ENCODE measurements at places on chromosomes 6 and 20. TPM values are rescaled to one million over a fixed set of nuclear protein-coding genes. Genes with fewer than 3 reads are reported as not detected.

Gene RAET1E
- total RNA-seq: not detected

- no peak for DNase-seq
Measured at GRCh38 chr6:104506429-104506828, 353.3 kb downstream of the HACE1 start.

Gene NRSN1
- total RNA-seq: not detected

GRCh38 chr6:23654745-23655144 is 471.3 kb upstream of the NRSN1 start:
- DNase-seq: no peak

DNA sequence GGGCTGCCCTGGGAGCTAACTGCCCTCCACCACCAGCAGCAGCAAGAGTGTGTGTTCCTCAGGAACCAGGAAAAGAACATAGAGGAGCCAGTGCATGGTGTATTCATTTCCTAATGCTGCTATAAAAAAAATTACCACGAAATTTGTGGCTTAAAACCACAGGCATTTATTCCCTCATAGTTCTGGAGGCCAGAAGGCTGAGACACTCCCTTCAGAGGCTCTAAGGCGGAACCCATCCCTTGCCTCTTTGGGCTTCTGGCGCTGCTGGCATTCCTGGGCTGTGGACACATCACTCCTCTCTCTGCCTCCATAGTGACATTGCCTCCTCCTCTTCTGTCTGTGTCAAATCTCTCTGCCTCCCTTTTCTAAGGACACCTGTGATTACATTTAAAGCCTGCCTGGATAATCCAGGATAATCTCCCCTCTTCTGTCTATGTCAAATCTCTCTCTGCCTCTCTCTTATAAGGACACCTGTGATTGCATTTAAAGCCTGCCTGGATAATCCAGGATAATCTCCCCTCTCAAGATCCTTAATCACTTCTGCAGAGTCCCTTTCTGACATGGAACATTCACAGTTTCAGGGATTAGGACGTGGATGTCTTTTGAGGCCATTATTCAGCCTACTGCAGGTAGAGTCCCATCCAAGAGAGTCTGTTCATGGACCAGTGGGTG is 54.7 kb downstream of the NDUFAF5 start:
- no peak for DNase-seq

DNA sequence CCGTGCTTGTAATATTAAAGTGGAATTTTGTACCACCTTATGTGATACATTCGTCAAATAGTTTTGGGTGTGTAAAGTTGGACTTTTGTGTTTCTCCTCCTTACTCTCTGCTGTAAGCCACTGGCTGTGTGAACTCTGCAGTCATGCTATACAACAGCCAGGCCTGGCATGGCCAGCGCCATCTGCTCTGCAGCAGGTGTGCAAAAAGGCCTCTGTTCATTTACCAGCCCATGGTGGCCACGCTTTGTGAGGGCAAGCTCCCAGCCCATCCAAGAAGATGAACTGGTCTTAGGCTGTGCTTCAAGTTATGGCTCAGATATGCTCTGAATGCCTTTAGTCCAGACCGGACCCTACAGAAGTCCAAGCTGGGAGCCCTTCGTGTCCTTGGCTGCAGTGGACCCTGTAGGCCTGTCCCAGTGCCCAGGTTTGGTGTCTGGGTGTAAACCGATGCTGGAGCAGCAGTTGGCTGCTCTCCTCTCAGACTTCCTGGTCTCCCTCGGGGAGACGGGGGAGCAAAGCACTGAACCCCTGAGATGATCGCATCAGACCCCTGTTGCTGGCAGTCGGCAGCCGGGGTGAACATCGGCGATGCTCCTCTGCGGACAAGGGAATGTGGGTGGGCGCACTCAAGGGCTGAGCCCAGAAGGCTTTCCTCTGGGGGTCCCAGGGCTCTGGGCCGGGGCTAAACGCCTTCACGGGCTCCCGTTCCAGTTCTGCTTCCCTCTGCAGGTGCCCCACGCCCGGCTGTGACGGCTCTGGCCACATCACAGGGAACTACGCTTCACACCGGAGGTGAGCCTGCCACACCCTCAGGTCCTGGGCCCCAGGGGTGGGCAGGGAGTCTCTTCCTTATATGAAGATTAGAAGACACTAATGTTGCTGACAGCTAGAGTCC is 28.6 kb upstream of the PCMTD2 start:
- peak; percentile 84 for DNase-seq

Gene CST4
- total RNA-seq: not detected

GRCh38 chr20:8842525-8842924 is 226.4 kb upstream of the PLCB4 start:
- DNase-seq: no peak

Gene TGM3
- not detected for total RNA-seq

GRCh38 chr20:14444106-14444505 is 106.7 kb upstream of the FLRT3 start:
- no peak for DNase-seq

DNA sequence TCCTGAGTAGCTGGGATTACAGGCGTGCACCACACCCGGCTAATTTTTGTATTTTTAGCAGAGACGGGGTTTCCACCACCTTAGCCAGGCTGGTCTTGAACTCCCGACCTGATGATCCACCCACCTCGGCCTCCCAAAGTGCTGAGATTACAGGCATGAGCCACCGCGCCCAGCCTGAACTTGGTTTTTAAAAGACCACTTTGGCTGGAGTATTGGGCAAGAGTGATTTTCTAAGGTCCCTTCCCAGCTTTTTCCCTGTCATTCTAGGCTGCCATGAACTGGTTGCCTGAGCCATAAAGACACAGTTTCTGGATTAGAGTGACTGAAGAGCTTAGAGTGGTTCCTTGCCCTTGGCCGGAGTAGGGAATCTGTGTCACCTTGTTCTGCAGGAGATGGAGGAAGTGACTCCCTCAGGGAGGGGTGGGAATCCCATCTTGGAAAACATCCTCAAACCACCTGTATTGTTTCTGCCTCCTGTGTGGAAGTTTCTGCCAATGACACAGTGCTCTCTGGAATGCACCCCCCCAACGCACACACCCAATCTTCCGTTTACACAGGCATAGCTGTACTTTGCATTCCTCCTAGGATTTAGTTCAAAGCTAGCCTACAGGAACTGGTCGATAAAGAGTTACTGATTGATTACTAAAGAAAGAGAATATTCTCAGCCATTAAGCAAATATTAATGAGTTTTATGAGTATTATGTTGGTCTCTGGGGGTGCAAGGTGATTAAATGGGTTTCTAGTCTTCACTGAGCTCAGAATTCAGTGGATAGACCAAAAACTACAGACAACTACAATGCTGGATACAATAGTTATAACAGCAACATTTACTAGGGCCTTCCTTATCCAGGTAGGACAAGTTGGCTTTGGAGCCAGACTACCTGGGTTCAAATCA is 18.2 kb downstream of the BCL2L1 start:
- DNase-seq: no peak

GRCh38 chr6:147000545-147001488 is 203.4 kb upstream of the STXBP5 start:
- DNase-seq: no peak

GRCh38 chr6:42007286-42008137 is 42.8 kb upstream of the TAF8 start:
- peak; percentile 50 for DNase-seq

Gene GSTA4
- 30.9 TPM for total RNA-seq

DNA sequence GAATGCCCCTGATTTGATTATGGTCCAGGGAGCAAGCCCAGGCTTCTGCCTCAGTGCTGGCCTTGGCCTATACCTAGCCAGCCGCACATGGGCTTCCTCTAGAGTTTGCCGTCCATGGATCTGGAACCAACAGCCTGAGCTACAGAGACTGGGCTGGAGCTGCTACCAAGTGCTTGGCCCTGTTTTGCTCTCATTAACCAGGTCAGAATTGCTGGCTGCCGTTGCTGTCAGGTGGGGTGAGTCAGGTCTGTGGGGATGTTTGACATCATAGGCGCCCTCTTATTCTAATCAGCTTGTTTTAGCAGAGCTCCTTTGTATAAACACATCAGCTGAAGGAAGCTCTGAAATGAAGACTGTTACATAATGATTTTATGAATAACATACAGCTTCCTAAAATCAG is 83.1 kb upstream of the PHACTR2 start:
- DNase-seq: no peak

DNA sequence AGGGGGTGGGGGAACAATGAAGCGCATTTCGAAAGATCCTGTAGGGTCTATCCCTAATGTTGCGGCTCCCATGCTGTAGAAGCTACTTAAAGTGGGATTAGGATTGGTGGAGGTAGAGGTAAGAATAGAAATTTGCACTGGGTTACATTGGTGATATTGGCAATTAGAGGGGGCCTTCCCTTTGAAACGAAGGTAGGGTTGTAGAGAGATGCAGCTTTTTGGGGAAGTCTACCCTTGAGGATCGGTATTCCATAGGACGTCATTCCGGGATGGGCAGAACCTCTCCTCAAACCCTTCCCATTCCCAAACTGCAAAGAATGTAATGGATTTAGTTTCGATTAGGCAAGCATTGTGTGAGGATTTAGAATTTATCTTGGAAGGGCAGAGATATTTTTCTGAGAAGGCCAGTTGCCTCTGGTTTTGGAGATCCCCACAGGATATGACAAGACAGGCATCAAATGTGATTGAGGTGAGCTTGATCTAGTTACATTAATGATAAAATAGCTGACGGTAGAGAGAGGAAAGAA is 5.4 kb upstream of the ZNFX1 start:
- DNase-seq: no peak

GRCh38 chr20:22791396-22791795 is 207.0 kb upstream of the FOXA2 start:
- DNase-seq: no peak

- DNase-seq: no peak
Measured at GRCh38 chr20:7693761-7694160, 246.5 kb downstream of the HAO1 start.

DNA sequence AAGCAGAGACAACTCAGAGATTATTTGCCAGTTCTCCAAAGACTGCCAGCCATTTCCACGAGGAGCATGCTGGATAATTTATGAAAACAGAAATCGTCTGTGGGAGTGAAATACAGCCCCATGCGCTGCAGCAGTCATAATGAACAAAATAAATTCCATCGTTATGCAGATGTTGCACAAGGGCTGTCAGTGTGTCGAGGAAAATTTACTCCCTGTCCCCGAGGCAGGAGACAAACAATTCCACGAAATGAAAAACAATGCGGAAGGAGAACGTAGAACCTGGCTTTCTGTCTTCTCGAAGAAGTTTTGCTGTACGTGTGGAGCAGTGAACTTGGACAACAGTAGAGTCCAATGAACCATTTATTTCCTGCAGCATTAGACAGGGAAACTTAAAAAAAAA is 399.4 kb downstream of the CD83 start:
- DNase-seq: no peak

DNA sequence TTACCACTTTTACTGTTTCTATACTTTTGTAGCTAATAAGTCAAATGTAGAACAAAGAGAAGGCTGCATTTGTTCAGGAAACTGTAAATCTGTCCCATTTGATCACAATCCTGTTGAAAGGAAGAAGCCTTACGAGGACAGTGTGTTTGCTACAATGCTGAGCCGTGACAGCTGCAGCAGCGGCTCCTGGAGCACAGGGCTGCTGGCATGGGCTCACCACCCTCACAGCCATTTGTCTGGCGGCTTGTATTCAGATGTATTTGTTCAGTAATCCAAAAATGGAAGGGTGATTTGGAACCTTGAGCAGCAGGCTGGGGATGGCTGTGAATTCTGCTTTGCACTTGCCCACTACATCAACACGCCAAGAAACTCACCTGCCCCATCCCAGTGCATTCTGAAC is 5.7 kb downstream of the TUBB2A start:
- DNase-seq: no peak

Gene METTL24
- total RNA-seq: not detected

DNA sequence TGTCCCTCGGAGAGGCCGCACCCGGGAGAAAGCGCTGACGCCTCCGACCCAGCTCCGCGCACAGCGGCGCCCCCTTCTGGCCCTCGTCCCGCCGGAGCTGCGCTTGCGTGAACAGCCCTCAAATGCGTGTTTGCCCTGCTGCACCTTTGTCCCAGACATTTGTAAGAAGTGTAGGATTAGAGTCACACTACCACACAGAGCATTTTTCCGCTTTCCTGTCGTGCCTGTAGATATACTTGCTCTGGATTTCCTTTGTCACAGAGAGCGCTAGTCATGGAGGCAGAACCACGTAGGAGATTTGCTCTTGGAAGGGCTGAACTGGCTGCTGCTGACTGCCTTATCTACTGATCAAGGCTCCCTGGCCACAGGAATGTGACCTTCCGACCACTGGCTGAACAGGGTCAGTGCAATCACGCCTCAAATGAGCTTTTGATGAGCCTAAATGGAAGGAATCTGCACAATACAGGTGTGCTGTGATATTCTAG is 62.3 kb downstream of the PAX1 start:
- DNase-seq: no peak

DNA sequence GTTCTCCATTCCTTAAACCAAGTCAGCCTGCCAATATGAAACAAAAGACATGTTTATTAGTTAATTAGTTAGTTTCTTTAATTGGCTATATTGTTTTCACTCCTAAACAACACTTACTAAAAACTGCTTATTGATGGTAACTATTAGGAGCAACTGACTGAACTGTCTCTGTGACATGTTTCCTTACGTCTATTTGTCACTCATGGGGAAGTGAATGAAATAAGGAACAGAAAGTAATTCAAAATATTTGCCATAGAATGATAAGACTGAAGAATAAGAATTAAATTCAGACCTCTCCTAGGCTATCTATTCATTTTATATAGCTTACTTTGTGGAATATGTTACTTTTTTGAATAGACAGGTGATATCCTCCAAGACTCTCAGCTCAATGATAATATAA is 217.2 kb downstream of the LAMA2 start:
- DNase-seq: no peak

GRCh38 chr6:22706651-22707050 is 137.3 kb downstream of the HDGFL1 start:
- DNase-seq: no peak

DNA sequence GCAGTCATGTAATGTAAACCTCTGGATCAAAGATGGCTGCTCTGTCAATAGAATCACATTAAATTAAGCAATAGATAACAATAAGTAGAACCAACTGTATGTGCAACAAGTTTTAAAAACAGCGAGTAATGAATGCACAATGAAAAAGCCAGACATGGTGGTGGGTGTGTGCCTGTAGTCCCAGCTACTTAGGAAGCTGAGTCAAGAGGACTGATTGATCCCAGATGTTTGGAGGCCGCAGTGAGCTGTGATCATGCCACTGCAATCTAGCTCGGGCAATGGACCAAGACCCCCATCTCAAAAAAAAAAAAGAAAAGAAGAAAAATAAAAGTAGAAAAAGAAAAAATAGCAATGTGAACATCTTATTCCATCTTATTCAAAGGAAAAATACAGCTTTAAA is 558.7 kb upstream of the MMS22L start:
- DNase-seq: no peak

Measured in chondrocyte (in vitro differentiated cells).